Stimulated activated CD4-positive, alpha-beta T cell treated with anti-CD3 and anti-CD28 coated beads, Interleukin-4, amount 100 ng/mL, for 24 hours (primary cell): ENCODE measurements at places on chromosomes 2 and 18.

DNA sequence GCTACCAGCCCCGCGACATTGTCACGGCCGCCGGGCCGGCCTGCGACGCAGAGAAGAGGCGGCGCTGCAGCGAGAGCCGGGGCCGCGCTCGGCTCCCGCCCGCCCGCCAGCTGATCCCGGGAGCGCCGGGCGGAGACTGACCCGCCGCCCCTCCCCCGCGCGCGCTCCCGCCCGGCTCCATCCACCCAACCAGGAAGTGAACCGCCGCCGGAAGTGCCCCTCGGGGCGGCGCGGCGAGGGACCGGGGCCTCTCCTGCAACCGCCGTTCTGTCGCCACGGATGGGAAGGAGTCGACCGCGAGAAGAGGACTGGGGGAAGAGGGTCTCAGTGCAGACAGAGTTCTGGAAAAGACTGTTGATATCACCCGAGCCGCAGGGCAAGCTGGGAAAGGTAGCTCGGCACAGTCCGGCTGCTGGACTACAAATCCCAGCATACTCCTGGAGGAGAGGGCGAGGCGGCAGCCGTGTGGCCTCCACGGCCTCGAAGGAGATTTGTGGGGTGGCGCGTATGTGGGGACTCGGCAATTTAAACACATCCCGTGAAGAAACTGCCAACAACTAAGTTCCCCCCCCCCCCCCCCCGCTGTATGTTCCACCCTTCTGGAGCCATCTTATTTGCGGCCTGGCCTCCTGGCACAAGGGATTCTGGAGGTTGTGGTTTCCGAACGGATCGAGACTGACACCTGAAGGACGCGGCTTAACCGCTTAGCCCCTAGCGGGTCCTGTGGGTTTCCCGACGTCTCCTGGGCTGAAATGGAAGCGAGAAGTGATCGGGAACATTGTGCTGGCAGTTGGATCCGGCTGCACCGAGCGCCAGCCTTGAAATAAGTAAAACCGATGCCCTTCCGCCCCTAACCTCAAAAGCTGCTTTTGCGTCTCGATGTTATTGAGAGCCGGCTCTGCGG, at the start of gene AAK1:
Gene AAK1, minus strand, starts transcription at position 138 of the 904 bp plus-strand sequence. CDS start 699 bp downstream, outside the sequence.
- DNase-seq = peak; percentile 85

GRCh38 chr2:4047961-4048891, 344.9 kb downstream of the DCDC2C start:
- no peak for DNase-seq

DNA sequence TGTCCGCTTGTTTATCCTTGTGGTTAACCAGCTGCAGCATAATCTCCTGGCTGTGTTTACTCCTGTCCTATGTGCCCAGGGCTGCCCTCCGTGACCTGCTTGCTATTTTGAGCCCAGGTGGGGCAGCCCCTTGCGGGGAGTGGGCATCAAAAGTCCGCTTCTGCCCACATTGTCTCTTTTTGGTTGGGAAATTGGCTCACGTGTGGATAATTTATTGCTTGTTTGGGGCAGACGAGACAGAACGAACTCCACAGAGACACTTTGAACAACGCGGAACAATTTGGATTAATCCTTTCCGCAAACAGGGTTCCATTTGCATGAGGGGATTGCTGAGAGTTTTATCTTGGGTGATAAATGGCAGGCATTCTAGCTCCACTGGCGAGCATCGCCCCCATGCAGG, 8.1 kb upstream of the CXCR4 start:
- DNase-seq = no peak

- DNase-seq = no peak
Observed at GRCh38 chr18:23903971-23904370, 110.6 kb upstream of the TTC39C start.

- DNase-seq = no peak
Observed at GRCh38 chr18:46070815-46071652, 1.0 kb downstream of the PSTPIP2 start.

DNA sequence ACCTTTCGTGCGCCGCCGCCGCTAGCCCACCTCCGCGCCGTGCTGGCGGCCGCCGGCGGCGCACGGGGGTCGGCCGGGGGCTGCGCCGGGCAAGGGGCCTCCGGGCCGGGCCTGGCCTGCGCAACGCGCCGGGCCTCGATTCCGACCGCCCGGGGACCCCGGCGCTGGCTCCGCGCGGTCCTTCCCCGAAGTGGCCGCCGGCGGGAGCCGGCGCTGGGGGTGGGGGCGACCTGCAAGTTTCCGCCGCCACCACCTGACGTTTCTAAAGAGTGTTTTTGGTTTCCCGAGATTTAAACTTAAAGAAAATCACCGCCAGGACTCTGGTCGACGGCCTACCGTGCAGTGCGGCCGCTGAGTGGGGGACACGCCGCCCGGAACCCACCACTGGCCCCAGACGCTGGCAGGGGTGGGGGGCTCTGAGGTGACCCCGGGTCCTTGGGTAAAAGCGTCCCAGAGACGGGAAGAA, 3.8 kb upstream of the GATA6 start:
- DNase-seq = no peak

DNA sequence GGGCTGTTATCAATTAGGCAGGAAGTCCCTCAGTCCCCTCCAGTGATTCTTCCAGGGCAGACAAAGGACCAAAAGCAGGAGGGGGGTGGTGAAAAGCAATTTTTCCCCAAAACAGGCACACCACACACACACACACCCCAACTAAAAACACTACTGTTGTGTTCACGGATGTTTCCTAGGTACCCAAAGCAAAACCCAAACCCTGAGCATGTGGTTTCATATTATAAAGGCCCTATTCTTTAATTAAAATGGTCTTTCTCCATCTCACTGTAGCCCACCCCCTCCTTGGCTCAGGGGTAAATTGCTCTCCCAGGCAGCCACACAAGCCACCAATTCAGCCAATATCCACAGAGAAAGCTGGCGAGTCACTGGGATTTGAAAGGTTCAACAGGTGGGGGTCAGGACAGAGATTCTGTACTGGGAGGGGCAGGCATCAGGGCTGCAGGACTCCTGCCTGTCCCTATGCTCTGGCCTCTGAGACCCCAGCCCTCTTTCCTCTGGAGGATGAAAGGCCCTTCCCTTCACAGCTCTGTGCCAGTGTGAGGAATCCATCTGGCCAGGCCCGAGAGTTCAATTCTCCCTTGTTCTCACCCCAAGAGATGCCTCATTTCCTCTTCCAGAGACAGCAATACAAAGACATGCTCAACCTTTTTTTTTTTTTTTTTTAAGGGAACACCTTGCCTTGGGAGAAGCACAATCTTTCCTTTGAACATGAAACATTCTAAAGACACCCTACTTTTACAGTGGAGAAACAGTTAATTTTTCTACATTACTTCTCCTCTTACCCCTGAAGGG, 43.6 kb downstream of the SPRED2 start:
- no peak for DNase-seq

DNA sequence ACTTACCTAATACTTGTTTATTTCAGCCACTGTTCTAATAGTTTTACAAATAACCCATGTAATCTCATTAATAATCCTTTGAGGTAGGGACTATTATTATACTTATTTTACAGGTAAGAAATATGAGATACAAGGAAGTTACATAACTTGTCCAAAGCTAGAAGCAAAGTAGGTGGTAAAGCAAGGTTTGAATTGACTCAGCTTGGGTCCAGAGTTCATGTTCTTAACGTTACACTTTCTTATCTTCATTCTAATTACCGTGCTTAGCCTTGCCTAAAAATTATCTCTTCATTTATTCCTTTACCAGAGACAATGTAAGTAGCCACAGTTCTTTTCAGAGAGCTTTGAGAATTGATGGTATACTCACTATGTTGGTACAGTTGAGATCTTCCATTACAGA, 743.6 kb downstream of the KCNJ3 start:
- DNase-seq = no peak

- no peak for DNase-seq
Observed at GRCh38 chr2:149221898-149222297, 108.5 kb upstream of the LYPD6 start.

GRCh38 chr18:824179-824578, 12.1 kb upstream of the YES1 start:
- DNase-seq = no peak

DNA sequence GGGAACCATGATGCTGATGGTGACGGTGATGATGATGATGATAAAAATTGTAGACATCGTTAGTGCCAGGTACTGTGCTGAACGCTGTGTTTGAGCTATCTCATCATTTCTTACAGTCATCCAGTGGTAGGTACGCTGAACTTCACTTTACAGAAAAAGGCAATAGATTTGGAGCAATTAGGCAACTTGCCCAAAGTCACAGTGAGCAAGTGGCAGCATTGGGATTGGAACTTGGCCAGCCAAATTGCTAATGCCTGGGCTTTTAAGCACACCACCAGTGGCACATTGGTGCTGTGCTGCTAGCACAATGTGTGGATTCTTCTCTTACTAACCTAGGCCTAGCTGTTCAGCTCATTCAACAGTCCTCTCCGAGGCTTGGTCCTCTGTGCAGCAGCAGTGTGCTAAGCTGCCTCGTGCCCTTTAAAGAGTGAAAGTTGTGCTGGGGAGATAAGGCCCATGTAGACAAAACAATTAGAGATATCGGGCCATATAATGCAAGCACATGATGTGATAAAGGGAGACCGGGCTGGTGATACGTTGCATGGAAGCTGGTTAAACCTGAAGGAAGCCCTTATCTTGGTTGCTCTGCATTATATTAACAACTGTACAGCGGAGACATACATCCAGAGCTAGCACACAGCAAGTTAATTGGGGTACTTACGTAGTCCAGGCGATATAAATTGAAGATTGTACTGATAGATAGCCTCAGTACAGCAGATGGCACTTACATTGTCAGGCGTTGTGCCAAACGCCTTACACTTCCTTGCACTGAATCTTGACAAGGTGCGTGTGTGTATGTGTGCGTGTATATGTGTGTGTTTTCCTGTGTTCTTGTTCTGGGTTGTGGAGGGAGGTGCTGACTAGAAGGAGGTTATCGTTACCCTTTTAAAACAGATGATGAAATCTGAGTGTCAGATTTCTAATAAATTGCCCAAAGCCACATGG, 28.4 kb downstream of the HK2 start:
- DNase-seq = no peak

GRCh38 chr2:56590611-56591010, 406.8 kb downstream of the CCDC85A start:
- no peak for DNase-seq

- DNase-seq = no peak
Observed at GRCh38 chr2:206876216-206876860, 63.0 kb upstream of the CPO start.

DNA sequence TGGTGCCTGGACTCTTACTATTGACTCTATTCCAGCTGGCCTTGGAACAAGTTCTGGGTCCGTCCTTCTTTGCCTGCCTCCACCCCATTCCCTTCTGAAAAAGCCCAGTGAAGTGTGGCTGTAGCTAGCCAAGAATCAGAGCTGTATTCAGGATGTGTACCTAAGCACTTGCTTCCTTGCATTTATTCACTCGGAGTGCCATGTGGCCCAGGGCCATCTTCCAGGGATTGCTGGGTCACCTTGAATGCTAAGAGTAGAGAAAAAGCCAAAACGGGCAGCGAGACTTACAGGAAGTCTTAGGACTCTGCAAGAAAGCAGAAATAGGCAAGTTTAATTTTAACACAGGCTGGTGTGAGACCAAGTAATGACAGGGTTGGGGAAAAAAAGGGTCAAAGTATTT, 4.1 kb downstream of the ITGA6 start:
- no peak for DNase-seq
